ENCODE measurements at places on chromosomes 11 and 22. TPM values are rescaled to one million over a fixed set of nuclear protein-coding genes. Genes with fewer than 3 reads are reported as not detected.
A peak's percentile ranks its signal among the peaks of the same experiment; 100 is the strongest.

DNA sequence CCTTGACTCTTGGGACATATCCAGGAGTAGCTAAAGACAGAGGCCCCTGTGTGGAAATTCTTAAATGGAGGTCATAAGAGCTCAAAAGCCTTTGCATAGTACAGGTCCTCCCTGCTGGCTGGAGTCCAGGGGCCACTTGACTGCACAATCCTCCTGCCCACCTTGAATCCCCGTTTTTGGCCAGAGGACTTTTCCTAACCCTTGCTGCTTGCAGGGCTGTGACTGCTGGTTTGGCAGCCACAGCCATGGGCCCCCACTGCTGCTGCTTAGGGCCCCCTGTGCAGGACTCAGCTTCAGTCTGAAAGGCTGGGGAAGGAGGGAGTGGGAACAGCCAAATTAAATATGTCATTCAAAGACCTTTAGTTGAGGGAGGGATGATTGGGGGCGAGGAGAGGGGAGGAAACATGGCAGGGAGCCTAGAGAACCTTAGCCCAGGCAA lies 33.4 kb downstream of the ARHGAP1 start:
- no peak for DNase-seq

- peak; percentile 60 for DNase-seq
These were observed 17.7 kb upstream of the PRDM10 start for GRCh38 chr11:130020323-130020722.

GRCh38 chr11:833849-834311 lies 1.1 kb downstream of the CD151 start:
- DNase-seq, result no peak

DNA sequence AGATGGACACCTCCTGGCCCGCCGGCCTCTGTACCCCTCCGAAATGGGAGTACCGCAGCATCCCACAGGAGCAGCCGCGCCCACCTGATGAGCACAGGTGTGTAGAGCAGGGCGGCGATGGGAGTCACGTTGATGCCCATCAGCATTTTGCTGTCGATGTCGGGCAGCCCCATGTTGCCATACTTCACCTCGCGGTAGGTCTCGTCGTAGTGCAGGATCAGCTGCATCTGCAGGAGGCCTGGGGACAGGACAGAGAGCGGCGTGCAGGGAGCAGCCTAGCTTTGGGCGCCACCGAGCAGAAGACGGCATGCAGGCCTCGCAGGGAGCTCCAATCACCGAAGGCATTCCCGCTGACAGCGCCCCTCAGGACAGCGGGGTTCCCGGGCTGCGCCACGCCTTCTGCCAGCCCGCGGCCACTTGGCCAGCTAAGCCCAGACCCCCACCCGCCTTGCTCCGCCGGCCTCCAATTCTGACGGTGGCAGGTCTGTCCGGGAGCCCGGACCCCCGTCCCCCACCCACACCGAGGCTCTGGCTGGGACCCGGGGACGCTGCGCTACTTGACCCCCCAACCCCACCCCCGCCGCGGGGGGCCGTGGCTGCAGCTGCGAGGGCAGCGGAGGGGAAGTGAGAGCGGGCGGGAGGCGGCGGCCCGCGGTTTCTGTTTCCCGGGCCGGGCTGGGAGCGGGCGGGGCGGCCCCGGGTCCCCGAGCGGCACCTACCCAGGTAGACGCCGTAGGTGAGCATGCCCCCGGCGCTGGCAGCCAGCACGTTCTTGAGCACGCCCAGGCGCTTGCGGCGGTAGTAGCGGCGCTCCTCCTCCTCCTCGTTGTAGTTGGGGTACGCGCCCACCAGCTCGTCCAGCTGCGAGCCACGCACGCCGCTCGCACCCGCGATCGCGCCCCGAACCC lies 705 bp downstream of the UNC93B1 start:
- DNase-seq, result no peak

OR56A3 gene
- polyA plus RNA-seq, result not detected

DNA sequence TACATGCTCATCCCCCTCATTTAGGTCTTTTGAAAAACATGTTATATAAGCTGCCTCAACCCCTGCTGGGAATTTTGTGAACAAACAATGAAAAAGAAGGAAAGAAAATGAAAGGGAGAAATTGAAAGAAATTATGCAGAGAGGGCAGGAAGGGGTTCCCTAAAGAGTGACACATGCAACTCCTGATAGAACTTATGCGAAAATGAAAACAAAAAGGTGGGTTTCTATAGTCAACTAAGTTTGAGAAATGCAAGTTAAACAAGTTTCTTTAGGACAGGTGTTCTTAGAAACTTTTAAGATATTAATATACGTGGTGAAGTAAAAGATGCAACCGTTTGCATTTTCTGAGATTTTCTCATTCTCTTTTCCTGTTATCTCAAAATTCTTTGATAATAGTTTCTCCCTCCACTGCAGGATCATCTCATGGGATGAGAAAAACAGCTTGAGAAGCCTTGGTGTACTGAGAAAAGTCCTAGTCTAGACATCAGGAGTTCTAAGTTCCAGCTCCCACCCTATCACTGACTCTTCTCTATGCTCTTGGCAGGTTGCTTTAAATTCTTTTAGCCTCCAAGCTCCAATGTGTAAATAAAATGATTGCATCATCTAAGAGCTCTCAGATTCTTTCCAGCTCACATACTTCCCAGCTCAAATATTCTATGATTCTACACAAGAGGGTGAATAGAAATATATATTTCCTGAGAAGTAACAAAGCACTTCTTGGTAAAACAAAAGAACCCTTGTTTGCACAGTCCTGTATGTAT lies 109.2 kb downstream of the FAM76B start:
- DNase-seq, result peak; percentile 91

STK33 gene
- 2.0 TPM for polyA plus RNA-seq

KRTAP5-9 gene
- polyA plus RNA-seq, result not detected

DNA sequence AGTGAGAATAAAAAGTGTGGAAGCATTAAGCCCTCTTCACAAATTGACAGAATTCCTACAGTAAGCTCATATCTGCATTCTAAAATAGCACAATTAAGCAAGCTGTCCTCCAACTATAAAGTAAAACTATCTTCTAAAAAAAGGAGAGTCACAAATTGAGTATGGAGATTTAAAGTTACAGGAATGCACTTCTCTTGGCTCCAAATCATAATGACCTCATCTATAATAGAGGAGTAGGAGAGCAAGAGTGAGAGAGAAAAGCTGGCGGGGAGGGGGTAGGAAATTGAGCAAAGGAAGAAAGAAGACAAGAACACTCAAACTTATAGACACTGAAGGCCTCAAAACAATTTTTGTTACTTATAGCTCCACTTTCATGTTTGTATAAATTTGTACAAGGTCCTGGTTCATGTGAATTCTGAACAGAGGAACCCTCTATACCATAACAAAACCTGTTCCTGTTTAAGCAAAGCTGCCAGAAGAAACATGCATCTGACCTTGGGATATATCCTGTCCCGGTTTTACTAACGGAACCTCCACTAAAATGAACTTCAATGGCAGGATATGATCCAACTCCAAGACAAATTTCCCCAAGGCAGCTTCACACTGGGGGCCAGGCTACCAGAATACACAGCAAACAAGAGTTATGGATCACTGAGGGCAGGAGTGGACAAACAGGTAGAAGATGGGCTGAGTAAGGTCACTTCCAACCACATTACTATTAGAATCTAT lies 37.2 kb downstream of the SLC35F2 start:
- peak; percentile 75 for DNase-seq

XKR3 gene
- not detected for polyA plus RNA-seq

GRCh38 chr11:131672191-131672590 lies 301.8 kb downstream of the NTM start:
- DNase-seq, result no peak

CCDC86 gene
- polyA plus RNA-seq, result 29.4 TPM

DNA sequence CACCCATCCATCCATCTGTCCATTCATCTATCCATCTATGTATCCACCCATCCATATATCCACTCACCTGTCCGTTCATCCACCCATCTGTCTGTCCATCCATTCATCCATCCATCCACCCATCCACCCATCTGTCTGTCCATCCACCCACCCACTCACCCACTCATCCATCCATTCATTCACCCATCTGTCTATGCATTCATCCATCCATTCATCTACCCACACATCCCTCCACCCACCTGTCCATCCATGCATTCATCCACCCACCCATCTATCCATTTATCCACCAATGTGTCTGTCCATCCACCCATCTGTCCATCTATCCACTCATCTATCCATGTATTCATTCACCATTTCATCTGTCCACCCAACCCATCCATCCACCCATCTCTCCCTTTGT lies 33.3 kb downstream of the NADSYN1 start:
- no peak for DNase-seq

- no peak for DNase-seq
These were observed 10.9 kb upstream of the CCND1 start for GRCh38 chr11:69630017-69630416.

OR56A1 gene
- not detected for polyA plus RNA-seq

DNA sequence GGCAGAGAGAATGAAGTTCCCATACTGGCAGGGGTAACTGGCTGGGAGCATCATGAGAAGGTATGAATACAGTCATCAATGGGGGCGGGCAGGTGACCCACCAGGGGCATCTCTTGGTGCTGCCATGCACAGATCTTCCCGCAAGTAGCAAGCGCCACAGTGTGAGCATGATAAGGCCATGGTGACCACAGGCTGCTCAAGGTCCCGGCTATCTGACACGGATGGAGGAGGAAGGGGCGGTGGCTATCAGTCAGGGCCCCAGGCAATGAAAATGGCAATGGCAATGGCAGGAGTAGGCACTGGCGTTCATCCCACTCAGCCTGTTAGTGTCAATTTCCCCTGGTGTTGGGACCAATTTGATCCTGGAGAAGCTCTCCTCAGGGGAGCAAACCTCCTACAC lies 21.6 kb downstream of the ASCL2 start:
- no peak for DNase-seq
